SK-MEL-5 (cell line): ENCODE measurements at places on chromosomes 7 and 10. TPM values are rescaled to one million over a fixed set of nuclear protein-coding genes. Genes with fewer than 3 reads are reported as not detected.

Gene MCM10
- 11.6 and 12.5 TPM in 2 replicates for total RNA-seq

Gene PDE1C
- 0.69 and 0.83 TPM in 2 replicates for total RNA-seq

Gene COL17A1
- 0.43 and 0.45 TPM in 2 replicates for total RNA-seq

Gene THSD7A
- 0.45 and 0.67 TPM in 2 replicates for total RNA-seq

DNA sequence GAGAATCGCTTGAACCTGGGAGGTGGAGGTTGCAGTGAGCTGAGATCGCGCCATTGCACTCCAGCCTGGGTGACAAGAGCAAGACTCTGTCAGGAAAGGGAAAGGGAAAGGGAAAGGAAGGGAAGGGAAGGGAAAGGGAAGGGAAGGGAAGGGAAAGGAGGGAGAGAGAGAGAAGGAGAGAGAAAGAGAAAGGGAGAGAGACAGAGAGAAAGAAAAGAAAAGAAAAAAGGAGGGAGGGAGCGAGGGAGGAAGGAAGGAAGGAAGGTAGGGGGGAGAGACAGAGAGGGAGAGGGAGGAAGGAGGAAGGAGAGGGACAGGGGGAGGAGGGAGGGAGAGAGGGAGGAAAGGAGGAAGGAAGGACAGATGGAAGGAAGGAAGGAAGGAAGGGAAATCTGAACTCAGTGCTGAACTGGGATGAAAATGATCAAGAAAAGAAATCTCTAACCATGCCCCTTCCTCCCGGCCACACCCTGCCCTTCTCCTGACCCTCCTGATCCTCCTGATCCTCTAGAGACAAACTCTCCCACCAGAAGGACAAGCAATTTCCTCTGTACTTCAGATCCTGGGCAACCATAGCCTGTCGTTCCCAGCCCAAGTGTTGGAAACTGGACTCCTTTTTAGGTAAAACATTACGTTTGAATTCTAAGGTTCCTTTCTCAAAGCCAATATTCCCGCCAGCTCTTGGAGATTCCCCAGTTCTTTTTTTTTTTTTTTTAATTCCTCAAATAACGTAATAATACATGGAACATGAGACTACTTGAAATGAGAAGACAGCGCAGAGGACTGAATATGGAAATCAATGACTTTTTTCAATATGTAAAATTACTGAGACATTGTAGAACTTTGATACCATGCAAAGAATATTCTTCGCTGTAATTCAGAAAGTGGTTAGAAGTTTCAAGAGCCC, 32.1 kb downstream of the NMT2 start:
- DNase-seq, result no peak

DNA sequence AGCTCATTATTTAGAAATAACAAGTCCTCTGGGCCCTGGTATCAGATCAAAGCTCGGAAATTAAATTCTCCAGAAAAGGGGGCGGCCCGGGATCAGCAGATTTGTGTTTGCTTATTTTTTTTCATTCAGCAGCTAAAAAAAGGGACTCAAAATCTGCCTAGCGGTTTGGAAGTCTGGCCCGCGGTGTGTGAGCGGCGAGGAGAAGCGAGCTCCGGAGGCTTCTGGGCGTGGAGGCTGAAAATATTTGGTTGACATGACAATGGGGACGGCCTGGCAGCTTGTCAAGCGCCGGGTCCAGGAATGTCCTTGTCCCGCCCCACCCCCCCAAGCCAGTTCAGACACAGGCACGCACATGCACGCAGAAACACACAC, 43.4 kb downstream of the FOXL3 start:
- no peak for DNase-seq

DNA sequence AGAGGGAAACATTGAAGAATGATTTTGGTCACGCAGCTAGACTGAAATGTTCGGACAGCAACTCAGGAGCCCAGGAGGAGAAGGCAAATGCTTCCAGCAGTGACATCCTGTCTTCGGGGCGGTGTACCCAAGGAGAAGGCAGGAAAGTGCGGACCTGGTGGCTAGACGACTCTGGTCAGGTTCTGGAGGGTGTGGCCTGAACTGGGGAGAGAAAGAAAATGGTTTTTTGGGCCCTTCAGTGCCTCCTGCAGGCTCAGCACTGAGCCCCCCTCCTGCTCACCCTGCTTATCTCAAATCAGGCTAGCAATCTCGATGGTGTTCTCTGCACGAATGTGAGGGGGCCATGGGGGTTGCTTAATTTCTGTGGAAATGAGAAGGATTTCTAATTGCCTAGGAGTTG, 26.7 kb upstream of the TARP start:
- DNase-seq, result no peak
